Motor neuron (in vitro differentiated cells): ENCODE measurements at places on chromosomes 5 and 9.

- ATAC-seq: peak; percentile 18
Measured at GRCh38 chr9:88826771-88827181, 164.5 kb upstream of the S1PR3 start.

GRCh38 chr5:42583322-42583721 is 160.1 kb downstream of the GHR start:
- ATAC-seq: peak; percentile 57

GRCh38 chr9:125479846-125480615 is 218.4 kb downstream of the GAPVD1 start:
- no peak for ATAC-seq

GRCh38 chr5:39891376-39891775 is 466.6 kb upstream of the DAB2 start:
- no peak for ATAC-seq

GRCh38 chr9:131420980-131421624 is 27.2 kb downstream of the PRRC2B start:
- ATAC-seq: peak; percentile 50

DNA sequence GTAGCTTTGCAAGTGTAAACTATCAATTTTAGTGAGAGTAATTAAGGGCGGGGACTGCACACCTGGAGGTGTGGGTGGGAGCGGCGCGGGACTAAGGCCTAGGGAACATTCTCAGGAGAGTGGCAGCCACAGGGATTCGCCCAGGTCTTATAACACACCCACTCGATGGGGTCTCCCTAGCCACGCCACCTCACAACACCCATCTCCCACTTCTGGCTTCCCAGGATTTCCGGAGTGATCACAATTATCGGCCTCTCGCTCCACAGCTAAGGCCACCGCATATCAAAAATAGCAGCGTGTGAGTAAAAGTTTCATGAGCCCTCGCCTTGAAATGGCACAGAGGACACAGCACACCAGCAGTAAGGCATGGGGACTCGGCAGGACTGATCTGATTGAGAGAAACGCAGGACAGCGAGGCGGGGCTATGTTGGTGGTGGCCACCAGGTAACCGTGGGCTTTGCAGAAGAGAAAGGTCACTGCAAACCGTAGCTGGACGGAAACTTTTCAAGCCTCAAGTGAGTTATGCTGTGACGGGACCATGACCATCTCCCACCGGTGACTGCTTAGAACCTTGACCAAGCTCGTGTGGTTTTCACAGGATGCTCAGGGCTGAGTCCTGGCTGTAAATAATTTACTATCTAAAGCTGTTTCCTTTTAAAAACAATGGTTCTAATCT is 1.1 kb upstream of the LPAR1 start:
- ATAC-seq: no peak

GRCh38 chr9:120524038-120524437 is 55.9 kb downstream of the CDK5RAP2 start:
- no peak for ATAC-seq

DNA sequence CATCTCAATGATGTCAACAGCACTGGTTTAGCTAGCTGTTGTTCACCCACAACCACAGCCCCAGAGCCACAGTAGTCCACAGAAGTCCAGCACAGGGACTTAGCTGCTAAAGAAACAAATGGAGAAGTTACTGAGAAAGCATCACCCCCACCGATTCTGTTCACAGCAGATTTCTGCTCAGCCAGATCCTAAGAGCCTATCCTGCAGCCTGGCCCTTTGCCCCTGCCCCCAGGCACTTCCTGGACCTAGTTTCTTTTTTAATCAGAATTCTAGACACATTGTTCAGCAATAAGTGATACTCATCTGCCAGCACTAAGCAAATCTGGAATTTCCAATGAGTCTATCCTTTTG is 7.4 kb downstream of the B4GALT1 start:
- ATAC-seq: no peak

DNA sequence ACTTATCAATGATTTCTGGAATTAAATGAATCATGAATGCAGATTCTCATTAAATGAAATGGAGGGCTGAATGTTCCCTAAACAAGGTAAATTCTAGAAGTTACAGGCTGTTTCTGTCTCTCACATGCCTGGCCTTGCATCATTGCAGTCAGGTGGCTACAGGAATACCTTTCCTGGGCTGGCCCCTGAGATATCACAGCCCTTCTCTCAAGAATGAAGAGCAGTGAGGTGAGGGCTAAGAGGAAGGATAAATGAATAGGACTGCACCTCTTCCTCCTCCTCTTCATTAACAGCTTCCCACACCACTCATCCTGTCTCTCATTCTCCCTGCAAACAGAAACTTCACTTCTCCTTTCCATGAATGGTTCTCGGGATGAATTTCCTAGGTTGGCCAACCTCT is 22.5 kb downstream of the ARHGEF28 start:
- ATAC-seq: no peak

- ATAC-seq: no peak
Measured at GRCh38 chr5:87188391-87188790, 79.3 kb upstream of the RASA1 start.

DNA sequence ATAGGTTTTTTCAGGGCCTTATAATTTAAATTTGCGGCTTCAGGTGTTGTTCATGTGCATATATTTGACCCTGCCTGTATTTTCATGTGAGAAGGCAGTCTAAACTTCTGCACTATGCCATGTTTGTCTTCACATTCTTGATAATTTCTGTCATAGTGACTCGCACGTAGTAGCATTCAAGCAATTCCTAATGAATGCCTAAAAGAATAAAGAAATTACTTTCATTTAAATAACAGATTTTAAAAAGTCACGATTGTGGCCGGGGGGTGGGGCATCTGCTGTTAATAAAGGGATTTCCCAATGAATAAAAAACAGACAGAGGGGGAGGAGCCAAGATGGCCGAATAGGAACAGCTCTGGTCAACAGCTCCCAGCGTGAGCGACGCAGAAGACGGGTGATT is 318.0 kb downstream of the ADAMTS6 start:
- ATAC-seq: no peak

DNA sequence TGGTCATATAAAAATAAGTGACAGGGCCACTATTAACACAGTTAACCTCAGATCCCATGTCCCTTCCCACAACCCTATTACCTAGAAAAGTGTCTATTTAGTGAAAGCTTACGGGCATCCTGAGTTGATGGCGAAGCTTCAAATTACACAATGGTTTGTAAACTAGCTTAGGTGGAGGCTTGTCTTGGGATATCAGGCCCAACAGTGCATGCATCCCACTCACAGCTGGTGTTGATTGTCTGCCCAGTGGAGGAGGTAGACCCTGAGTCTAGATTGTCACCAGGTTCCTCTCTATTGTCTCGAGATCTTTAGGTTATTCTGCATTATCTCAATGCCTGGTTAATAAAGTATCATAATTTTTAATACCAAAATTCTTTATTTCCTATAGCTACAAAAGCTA is 30.4 kb downstream of the PRELID2 start:
- ATAC-seq: no peak

GRCh38 chr5:171593976-171594375 is 174.5 kb downstream of the FGF18 start:
- no peak for ATAC-seq

DNA sequence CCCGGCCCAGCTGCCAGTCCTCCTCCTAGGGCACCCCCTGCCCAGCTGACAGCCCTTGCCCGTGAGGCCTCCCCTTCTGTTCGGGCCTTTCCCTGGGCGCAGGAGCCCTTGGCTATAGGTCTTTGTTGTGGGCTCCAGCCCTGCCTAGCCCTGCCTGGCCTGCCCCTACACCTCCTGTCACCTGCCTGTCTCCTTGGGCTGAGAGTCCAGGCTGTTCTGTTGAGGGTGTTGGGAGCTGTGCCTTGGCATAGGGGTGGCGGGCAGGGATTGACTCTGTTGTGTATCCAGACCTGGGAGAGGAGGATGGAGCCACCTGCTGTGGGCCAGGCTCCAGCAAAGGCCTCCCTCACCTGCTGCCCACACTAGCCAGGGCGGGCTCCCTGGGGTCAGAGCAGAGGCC is 11.6 kb downstream of the FCN2 start:
- no peak for ATAC-seq

GRCh38 chr5:33340195-33340594 is 100.6 kb upstream of the TARS1 start:
- ATAC-seq: no peak

GRCh38 chr5:83764101-83764500 is 43.4 kb upstream of the HAPLN1 start:
- ATAC-seq: no peak

DNA sequence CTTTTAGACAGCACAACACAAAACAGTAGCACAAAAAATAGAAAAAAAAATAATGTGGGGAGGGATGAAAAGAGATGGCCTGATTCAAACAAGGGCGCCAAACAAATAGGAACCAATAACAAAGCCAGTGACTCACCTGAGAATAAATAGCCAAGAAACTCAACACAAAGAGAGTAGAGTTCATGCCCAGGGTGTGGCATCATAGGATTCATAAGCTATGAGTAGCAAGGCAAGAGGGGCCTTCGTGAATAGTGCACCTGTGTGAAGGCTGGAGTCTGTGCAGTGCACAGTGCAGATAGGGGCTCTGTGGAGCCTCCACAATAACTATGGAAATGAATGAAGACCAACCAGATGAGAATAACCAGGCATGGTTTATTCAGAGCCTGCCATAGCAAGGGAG is 541.7 kb downstream of the SPOCK1 start:
- ATAC-seq: no peak

DNA sequence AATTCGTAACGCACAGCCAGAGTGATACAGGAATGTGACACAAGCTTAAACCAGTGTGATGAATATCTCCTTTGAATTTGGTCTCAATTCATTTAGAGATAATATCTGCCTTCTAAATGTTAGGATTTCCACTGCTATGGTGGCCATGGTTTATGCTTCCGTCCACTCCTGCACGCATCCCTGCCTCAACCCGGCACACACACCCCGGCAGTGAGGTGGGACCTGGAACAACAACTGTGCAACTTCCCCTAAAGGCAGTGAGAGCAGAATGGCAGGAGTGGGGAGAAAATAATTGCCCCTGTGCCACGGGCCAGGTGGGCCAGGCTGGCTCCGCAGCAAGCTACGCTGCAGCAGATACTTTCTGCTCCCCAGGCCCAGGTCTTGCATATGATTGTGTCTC is 72.6 kb upstream of the CPEB4 start:
- ATAC-seq: no peak

GRCh38 chr5:146042628-146043279 is 62.6 kb downstream of the PLAC8L1 start:
- ATAC-seq: no peak

DNA sequence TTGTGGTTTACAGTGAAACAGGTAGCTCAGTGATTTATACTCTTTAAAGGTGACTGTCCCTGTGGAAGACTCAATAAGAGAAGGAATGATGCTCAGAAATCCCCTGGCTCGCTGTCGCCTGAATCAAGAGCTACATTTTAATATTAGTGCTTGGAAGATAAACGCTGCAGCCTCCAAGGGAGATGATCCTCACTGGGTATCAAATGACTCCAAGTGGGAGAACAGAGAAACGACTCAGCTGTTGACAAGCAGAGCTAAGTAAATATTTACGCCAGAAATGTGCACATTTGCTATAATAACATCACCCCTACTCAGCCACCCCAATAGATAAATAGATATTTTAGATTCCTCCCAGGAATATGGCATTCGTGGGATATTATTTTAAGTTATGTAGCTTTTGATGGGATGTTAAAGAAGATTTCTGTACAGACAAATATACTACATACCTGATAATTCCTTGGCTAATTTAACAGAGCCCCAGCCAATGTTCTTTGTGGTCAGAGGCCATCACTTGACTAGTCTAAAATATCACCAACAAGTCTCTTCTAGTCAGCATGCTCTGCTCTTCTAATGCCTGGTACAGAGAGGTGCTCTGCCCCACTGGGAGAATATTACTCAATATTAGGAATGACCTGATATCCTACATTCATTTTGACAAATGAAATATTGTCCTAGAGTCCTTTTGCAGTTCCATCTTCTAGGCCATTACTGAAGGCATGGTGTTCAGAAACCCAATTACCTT is 18.3 kb upstream of the CCDC192 start:
- ATAC-seq: no peak

DNA sequence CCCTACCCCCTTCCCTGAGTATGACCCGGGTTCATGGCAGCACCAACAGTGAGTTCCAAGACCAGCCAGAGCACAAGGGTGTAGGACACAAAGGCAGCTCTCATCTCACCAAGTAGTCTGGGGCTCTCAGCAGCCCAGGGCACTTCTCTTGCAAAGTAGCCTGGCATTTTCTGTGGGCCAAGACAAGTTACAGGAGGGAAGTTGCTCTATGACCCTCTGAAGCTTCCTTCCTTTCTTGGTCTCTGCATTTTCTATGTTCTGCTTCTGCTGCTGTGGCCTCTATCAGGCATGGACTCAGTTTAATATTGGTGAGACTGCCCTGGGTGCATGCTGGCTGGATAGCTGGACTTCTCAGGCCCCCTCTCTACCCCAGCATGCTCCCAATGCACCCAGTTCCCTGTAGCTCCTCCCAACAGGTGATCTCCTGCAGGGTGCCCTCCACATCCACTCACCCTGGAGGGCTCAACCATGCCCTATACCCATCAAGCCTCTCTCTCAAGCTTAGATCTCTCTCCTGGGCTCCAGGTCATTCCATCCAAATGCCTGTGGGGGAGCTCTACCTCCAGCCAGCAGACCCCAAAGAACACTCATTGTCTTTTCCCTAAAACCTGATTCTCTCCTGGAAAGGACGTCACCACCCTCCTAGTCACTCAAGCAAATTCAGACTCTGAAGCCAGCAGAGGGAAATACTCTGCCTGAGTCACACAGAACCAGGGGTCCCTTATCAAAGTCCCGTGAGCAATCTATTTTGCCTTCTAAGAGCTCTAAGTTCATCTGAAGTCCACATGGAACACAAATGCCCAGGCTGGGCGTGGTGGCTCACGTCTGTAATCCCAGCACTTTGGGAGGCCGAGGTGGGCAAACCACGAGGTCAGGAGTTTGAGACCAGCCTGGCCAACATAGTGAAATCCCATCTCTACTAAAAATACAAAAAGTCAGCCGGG is 13.8 kb downstream of the TBC1D2 start:
- ATAC-seq: no peak

GRCh38 chr9:85730916-85731630 is 10.7 kb downstream of the AGTPBP1 start:
- no peak for ATAC-seq

DNA sequence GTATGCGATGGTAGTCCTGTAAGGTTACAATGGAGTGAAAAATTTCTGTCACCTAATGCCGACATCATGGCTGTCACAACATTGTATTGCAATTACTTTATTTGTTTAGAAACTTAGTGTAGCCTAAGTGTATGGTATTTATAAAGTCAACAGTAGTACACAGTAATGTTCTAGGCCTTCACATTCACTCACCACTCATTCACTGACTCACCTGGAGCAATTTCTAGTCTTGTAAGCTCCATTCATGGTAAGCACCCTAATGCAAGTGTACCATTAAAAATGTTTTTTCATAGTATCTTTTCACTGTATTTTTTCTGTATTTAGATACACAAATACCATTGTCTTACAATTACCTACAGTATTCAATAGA is 58.5 kb downstream of the ATP10B start:
- no peak for ATAC-seq

- no peak for ATAC-seq
Measured at GRCh38 chr5:151084363-151084762, 3.5 kb upstream of the TNIP1 start.
